ENCODE measurements at places on chromosomes 7 and 10.
A peak's percentile ranks its signal among the peaks of the same experiment; 100 is the strongest.

DNA sequence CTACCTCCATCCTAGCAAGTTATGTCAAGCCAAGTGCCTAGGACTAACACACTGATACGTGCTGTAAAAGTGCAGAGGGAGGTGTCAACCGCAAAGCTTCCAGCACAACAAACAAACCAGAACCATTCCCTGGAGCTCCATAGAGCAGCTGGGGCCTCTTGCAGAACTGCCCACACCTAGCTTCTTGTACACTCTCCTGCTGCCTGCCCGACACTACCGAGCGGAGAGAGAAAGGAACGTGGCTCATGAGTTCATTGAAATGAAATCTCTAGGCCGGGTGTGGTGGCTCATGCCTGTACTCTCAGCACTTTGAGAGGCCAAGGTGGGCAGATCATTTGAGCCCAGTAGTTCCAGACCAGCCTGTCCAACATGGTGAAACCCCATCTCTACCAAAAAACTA is 73.5 kb downstream of the MKI67 start:
- ATAC-seq = no peak

DNA sequence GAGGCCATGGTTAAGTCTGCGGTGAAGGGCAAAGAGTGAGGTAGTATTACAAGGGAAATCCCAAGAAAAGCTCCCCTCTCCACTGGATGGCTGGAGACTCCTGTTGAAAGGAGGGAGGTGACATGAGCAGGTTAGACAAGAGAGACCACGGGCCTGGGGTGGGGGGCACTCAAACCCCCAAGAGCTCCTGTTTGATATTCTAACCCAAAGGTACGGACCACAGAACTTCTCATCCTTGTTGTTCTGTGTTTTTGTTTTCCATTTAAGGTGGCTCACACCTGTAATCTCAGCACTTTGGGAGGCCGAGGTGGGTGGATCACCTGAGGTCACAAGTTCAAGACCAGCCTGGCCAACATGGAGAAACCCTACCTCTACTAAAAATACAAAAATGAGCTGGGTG is 11.6 kb downstream of the VSTM4 start:
- ATAC-seq = no peak

- ATAC-seq = peak; percentile 44
These were observed 11.2 kb downstream of the SFTPD start for GRCh38 chr10:79937701-79938151.

DNA sequence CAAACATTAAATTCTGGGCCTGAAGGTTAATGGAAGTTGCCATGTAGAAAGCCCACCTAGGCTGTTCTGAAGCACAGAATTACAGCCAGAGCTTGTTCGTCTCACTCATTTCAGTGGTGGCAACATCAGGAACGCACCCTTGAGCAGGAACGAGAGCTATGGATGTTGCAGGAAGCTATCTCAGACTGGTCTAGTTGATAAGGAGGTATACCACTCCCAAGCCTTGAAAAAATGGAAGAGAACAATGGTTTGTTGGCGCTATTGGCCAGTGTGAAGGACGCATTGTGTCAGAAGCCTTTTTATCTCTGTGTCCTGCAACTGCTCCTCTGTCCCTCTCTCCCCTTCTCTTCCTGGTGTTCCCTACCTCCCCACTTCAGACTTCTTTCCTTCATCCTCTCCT is 60.9 kb upstream of the RAPGEF5 start:
- ATAC-seq = no peak

DNA sequence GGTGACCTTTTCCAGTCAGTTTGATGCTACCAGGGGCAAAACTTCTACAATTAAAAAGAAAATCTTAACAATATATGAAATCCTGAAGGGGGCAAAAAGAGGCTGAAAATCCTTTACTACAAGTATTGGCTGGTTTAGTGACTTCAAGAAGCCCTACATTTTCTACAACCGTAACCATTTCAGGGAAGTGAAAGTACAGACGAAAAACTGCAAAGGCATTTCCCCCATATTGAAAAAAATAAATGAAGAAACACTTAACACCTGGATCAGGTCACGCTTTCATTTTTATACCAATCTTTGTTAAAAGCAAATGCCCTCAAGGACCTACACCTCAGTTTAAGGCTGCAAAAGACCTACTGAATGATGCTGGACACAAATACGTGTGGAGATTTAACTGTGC is 38.6 kb downstream of the IL6 start:
- peak; percentile 69 for ATAC-seq

- no peak for ATAC-seq
These were observed 144.9 kb downstream of the ELAPOR2 start for GRCh38 chr7:86914551-86914950.

GRCh38 chr10:22978287-22978686 is 50.4 kb downstream of the ARMC3 start:
- no peak for ATAC-seq

All from stimulated activated memory B cell treated with anti-CD40 and anti-IgM and Interleukin-4, amounts not matched to agents 10 μg/mL and 1 μg/mL and 100 μg/mL, for 72 hours (primary cell).